ENCODE measurements at places on chromosomes 6 and 20.

GRCh38 chr6:133236932-133237331 is 4.2 kb upstream of the EYA4 start:
- peak; percentile 53 for DNase-seq

- no peak for DNase-seq
Observed at GRCh38 chr6:169991031-169991390, 239.6 kb downstream of the ERMARD start.

DNA sequence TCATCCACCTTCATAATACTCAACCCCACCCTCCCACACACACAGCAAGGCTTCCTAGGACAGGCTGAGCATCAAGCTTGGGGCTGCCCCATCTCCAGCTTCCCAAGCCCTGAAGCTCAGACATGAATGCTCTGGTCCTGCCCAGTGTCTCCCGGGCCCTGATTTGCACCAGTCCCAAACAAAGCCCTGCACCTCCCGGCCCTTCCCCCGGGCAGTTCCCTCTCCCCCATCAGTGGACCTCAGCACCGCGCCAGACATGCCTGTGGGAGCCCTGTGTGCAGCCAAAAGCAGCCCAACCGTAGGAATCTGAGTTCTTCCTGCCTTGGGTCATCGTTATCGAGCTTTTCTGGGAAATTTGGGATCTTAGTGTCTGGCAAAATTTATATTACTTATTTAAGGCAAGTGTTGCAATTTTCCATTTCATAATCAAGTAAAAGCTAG is 63.5 kb downstream of the THBS2 start:
- DNase-seq = peak; percentile 16

DNA sequence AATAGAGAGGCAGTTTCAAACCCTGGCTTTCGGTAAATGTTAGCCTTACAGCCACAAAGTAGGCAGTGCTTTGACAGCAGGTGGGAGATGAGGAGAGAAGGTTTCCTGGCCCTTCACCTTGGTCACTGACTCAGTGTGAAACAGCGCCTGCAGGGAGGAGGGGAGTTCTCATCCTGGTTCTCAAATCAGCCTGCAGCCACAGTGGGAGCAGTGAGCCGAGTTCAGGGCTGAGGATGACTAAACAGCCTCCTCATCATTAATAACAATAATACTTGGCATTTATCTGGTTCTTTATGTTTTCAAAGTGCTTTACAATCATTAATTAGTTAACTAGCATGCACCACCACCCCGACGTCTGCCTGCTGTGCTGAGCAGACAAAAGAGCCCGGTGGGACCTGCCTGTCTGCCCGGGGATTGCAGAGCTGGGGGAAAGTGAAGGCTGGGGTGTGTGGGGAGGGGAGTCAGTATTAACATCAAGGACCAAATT is 59.6 kb downstream of the PRDM1 start:
- DNase-seq = peak; percentile 74

DNA sequence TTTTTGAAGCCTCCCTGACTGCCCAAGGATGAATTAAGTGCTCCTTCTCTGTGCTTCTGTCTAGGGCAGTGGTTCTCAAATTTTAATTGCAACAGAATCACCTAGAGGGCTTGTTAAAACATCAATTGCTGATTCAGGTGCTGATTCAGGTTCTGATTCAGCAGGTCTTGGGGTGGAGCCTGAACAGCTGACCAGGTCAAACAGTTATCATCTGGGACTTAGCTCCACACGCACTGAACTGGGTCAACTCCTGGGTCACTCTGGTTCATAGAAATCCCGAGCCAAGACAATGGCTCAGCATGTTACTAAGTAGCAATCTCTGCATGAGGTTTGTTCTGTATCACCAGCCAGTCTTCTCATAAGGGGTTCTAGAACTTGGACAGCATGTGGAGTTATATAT is 192.3 kb downstream of the GJA1 start:
- no peak for DNase-seq

- no peak for DNase-seq
Observed at GRCh38 chr6:120056085-120056484, 706.5 kb upstream of the MAN1A1 start.

GRCh38 chr6:157570752-157571151 is 189.8 kb downstream of the ZDHHC14 start:
- DNase-seq = no peak

- DNase-seq = peak; percentile 27
Observed at GRCh38 chr20:63145156-63145555, 70.8 kb downstream of the YTHDF1 start.

GRCh38 chr20:37253087-37253486 is 8.5 kb downstream of the GHRH start:
- DNase-seq = no peak

DNA sequence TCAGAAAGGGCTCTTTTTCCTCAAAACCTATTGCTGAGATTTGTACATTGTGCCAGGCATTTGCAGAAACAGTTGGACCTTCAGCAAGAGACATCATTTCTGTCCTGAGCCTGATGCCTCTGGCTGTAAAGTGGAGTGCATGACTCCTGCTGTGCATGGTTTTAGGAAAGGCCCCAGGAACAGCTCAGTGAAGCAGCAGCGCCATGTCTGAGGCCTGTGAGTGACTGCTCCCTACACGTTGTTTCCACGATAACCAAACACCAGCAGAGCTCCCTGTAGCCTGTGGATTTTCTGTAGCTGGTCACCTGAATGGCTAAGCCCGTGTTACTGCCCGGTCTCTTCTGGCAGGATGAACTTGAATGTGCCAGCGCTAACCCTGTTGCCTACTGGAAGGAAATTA is 232.5 kb downstream of the TFAP2C start:
- DNase-seq = no peak

DNA sequence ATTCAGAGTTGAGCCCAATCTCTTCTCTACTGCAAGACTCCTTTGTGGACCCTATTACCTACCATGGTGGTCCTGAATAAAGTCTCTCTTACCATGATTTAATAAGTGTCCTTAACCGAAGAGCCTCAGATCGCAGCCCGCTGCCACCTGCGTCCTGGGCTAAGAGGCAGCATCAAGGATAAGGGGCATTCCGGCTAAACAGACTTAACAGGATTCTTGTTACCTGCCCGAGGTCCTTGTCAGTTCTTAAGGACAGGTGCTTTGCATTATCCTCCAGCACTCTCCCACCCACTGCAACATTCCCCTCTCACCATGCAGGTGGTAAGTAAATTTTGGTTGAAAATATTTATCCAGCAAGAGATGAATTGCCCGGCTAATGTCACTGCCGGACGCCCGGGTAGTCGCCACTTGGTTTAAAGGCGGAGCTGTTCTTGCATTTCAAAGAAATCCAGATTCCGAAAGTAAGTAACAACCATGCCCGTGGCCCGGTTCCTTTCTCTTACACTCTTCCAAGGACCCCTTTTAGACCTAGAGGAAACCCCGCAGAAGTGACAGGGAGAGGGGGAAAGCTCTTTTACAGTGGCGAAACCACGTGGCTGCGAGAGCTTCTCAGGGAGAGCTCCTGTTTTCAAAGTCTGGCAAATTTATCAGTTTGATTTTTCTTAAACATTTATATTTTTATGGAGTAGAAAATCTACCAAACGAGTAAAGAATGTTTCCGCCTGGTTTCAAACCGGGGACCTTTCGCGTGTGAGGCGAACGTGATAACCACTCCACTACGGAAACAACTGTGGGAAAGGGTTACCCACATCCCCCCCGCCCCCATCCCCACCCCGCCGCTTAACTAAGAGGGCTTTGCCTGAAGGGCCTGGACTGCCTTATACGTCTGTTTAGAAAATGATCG is 41.9 kb upstream of the PRSS16 start:
- DNase-seq = peak; percentile 42

DNA sequence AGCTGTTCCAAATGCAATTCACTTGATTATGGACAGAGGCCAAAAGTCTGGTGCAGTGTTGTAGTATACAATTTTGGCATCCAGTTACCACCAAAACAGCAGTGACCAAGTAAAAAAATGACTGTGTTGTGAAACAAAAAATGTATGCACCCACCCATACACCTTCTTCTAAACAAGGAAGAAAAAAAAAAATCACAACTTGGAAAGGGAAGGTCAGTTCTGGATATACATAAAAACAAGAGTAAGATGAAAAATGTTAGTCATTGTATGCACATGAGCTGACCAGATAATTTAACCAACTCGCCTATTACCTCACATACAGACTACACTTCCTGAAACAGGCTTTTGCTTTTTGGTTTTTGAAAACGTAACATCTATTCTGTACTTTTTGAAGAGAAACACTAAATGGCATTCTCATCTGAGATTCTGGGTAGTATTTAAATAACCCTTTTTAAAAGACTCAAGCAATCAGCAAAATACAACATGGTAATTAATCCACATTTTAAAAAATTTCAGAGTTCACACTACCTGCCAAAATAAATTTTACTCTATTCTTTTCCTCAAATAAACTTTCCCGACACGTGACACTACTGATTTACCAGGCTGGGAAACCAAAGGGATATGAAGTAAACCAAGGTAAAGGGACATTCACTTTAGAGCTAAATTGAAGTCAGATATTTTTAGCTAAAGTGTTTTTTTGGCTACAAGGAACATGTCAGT is 141.6 kb upstream of the SHLD1 start:
- DNase-seq = peak; percentile 54

DNA sequence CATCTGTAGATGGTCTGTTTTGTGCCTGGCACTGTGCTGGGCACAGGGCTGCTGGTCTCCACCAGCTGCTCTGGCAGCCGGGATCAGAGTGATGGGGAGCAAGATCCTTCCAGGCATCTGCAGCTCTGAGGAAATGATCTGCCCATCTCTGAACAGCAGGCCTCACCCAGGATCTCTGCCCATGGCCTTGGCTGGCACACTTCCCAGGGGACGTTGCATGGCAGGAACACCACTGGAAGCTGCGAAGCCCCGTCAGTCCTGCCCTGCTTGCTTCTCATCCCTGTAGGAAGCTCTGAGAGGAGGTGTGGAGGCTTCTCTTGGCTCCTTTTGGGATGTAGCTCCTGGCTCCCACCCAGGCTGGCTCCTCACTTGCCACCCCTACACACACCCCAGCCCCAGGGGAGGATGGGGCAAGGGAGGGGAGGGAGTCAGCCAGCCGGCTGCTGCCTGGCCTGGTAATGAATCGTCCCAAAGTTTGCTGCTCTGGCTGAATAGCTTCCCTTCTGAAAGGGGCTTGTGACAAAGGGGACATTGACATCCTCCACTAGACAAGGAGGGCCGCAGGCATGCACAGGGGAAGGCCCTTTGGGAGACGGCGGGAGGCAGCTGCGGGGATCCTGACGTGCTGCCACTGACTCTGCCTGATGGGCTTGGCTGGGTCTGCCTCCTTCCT is 108.9 kb downstream of the VEGFA start:
- no peak for DNase-seq

DNA sequence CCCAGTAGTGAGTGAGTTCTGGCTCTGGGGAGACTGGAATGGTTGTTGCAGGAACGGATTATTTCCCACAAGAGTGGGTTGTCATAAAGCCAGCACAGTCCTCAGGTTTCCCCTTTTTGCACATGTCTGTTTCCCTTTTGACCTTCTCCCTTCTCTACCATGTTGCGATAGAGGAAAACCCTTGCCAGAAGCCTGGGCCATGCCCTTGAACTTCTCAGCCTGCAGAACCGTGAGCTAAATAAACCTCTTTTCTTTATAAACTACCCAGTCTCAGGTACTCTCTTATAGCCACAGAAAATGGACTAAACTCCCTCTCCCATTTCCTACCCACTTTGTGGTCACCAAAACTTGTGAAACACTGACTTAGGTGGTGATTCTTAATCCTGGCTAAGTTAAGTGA is 7.2 kb upstream of the PPP1R16B start:
- no peak for DNase-seq

DNA sequence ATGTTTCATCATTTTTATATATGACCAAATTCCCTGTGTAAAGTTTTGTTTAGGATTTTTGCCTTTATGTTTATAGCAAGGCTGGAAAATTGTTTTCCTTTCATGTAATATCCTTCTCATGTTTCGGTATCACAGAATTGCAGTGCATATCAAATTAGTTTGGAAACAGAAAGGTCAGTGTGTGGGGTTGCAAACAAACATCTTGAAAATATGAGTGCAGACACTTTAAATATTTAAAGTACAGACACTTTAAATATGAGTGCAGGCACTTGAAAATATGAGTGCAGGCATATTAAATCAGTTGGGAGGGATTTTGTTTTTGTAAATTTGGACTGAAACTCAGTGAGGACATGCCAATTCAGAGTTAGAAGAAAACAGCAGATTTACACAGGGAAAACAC is 6.5 kb downstream of the SLPI start:
- no peak for DNase-seq

- no peak for DNase-seq
Observed at GRCh38 chr6:158900663-158901312, 81.6 kb upstream of the EZR start.

DNA sequence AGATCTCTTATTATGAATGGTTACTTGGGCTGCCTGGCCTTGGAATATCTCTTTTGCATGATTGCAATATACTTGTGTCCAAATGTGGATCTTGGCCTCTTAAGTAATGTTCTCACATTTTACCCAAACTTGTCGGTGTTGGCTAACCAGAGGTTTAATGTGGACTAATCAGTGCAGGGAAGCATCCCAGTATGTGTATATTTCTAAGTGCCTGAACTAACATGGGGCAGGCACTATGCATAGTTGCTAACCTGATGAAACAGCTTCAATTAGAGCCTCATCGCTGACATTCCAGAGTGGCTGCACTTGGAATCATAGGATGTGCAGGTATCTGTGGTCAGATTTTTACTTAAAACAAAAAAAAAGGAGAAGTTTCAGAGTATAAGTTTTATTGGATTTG is 160.0 kb downstream of the PDE7B start:
- peak; percentile 25 for DNase-seq

- no peak for DNase-seq
Observed at GRCh38 chr20:4453359-4453758, 268.4 kb upstream of the PRND start.

- peak; percentile 19 for DNase-seq
Observed at GRCh38 chr6:81734081-81734480, 18.4 kb downstream of the TENT5A start.

- no peak for DNase-seq
Observed at GRCh38 chr20:3309226-3309625, 70.2 kb upstream of the SLC4A11 start.

DNA sequence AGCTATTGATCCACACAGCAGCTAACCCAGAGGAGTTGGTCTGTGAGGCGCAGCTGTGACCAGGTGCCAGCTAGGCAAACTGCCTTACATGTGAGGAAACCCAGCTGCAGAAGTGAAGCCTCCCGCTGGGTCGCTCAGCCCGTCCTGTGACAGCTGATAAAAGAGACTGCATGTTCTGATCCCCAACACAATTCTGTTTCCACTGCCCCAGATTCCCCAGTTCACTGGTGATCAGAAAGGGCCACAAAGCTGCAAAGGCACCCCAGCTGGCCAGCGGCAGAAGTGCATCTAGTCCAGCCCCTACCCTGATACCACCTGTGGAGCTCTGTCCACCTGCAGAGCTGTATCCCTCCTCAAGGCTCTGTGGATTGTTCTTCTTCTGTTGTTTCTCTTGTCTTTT is 64.5 kb downstream of the CTNNBL1 start:
- peak; percentile 13 for DNase-seq

GRCh38 chr6:13044390-13044789 is 283.9 kb downstream of the TBC1D7 start:
- peak; percentile 61 for DNase-seq

- no peak for DNase-seq
Observed at GRCh38 chr6:163308629-163309440, 105.7 kb upstream of the QKI start.

DNA sequence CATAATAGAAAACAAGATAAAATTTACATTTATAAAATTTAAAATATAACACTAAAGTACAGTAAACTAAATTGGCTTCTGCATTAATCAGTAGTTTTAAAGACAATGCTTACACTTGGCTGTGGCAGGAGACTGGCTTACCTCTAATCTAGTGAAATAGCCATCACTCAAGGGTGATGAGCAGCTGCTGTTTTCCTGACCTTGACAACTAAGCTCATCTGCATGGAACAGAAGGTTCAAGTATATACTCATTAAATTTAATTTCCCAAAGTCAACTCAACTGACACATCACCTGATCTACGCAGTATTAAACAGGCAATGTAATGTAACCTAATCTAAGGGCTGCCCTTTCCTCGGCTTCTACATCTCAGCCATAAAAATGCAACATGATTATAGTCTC is 14.5 kb downstream of the TMX4 start:
- no peak for DNase-seq
